ENCODE measurements at places on chromosomes 3 and 15.

DNA sequence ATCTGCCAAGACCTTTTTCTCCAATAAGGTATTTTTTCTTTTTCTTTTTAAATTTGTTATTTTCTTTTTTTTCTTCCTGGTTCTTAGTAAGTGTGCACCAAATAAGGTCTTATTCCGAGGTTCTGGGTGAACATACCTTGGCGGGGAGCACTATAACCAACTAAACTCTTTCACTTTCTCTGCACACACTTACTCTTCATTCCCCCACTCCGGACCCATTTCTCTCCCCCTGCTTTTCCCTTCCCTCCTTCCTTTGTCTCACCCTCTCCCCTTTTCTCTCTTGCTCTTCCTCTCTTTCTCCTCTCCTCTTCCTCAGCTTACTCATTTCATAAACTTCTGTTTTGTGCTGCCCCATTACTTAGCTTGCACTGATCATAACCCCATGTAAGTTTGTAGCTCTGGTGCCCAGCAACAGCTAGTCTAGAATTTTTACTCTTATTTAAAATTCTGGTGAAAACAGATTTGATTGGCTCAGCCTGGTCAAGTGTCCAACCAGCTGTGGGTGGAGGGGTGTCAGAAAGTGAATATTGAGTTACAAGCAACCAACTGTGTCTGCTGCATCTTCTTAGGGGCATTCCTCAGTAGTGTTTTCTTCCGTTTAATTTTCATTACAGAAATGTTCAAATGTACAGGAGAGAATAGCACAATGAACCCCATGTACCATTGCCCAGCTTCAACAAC is 297.5 kb downstream of the SHQ1 start:
- no peak for DNase-seq

DNA sequence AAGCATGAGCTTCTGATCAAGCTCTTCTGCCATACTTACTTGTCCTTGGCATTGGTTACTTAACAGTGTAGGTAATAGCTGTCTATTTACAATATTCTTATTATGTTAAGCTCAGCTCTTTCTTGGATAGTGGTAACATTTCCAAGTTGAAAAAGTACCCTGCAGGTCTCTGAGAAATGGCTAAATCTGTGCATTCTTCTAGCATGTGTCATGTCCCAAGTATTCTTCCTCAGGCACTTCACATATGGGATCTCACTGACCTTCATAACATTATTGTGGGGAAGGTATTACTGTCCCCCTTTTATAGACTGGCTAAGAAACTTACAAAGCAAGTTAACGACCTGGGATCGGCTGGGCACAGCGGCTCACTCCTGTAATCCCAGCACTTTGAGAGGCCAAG is 236.1 kb downstream of the RORA start:
- DNase-seq, result no peak

GRCh38 chr3:184532940-184533732 is 28.4 kb upstream of the EPHB3 start:
- DNase-seq, result no peak

- peak; percentile 11 for DNase-seq
These were observed 102.2 kb downstream of the CD47 start for GRCh38 chr3:107988460-107989175.

- no peak for DNase-seq
These were observed 225.3 kb downstream of the XXYLT1 start for GRCh38 chr3:195045481-195046210.

DNA sequence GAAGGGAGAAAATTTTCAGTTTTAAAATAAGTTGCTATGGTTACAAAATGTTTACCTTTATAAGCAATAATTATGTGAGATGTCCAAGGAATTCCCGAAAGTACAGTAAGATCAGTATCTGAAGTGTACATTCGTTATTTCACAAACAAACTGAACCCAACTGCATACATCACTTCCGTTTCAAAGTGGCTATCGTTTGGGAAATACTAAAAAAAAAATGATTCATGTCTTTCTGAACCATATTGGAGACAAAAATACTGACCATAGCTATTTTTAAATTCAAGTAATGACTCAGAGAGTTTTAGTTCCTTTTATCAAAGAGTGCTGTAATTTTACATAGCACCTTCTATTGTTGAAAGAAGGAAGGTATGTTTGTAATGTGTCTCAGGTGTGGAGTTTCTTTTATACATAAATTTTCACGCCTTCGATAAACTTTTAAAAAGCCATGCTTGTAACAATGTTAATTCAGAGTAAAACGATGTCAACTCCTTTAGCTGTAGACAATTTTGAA is 8.0 kb upstream of the ANKRD28 start:
- no peak for DNase-seq

- no peak for DNase-seq
These were observed 2.6 kb downstream of the SLITRK3 start for GRCh38 chr3:165193366-165194254.

- no peak for DNase-seq
These were observed 190.1 kb downstream of the GOLGA6L6 start for GRCh38 chr15:20351448-20351971.
